Left ventricle myocardium inferior (tissue), 1 donor: ENCODE measurements at places on chromosomes 7 and 10.

DNA sequence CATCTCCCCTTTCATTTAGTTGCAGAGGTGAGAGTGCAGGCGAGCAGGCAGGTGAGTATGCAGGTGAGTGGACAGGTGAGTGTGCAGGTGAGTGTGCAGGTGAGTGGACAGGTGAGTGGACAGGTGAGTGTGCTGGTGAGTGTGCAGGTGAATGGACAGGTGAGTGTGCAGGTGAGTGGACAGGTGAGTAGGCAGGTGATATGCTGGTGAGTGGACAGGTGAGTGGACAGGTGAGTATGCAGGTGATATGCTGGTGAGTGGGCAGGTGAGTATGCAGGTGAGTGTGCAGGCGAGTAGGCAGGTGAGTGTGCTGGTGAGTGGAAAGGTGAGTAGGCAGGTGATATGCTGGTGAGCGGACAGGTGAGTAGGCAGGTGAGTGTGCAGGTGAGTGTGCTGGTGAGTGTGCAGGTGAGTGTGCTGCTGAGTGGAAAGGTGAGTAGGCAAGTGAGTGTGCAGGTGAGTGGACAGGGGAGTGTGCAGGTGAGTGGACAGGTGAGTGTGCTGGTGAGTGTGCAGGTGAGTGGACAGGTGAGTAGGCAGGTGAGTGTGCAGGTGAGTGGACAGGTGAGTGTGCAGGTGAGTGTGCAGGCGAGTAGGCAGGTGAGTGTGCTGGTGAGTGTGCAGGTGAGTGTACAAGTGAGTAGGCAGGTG, 165.6 kb downstream of the ADARB2 start:
- no peaks in the 10 kb centered on the region for H3K36me3 ChIP-seq
- no peak overlapping the region for H3K27ac ChIP-seq
- no peaks in the 10 kb centered on the region for H3K4me1 ChIP-seq
- H3K4me3 ChIP-seq: no peak overlapping the region

GRCh38 chr10:133104068-133104962, 16.6 kb downstream of the ADGRA1 start:
- H3K27ac ChIP-seq: no peak overlapping the region
- H3K4me3 ChIP-seq: no peak overlapping the region
- H3K27me3 ChIP-seq: peaks cover 75% of the 10 kb centered on the region

DNA sequence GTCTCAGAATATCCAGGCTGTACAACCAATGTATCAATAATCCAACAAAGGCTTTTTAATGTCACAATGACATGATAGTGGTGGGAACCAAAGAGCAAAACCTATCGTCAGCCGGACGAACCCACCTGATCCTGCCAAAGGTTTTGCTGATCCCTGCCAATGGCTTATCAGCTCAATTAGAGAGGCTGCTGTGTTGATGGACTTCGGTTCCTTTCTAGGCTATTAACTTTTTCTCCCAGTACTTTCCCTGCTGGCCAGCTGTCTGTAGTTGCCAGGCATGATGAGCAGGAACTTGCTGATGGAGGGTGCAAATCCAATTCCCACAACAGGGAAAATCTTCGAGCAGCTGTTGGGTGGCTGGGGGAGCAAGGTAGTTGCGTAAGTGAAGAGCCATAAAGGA, 2.4 kb downstream of the LMOD2 start:
- peaks cover 40% of the 10 kb centered on the region for H3K4me1 ChIP-seq
- H3K36me3 ChIP-seq: peaks cover 14% of the 10 kb centered on the region
- H3K27me3 ChIP-seq: no peaks in the 10 kb centered on the region
- H3K27ac ChIP-seq: peak overlapping the region; percentile 93
- DNase-seq: no peak

DNA sequence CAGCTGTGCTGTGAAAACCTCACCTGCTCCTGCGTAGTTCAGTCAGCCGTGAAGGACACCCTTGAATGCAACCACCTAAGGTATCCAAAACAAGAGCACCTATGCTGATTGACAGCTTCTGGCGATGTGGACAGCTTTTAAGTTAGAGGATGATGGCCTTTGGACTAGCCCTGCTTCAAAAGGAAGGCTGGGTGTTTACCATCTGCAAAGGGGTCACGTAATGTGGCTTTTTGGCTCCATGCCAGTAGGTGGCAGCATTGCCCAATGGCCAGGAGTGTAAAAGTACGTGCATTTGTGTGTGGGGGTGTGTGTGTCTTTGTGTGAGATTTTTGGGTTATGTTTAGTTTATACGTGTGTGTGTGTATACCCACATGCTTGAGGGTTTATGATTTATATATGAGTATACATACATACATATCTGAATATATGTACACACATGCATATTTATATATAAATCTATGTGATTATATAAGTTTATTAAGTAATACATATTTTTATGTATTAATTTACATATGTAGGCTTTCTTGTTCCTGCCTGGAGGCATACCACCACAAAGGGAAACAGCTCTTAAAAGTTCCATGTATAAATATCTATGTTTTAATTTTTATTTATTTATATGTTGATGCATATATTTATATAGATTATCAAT, 236.3 kb upstream of the ANKRD30A start:
- H3K4me1 ChIP-seq: peaks cover 4% of the 10 kb centered on the region
- no peak overlapping the region for H3K27ac ChIP-seq
- H3K36me3 ChIP-seq: no peaks in the 10 kb centered on the region

- H3K27me3 ChIP-seq: peaks cover 36% of the 10 kb centered on the region
- no peak overlapping the region for H3K4me3 ChIP-seq
- no peaks in the 10 kb centered on the region for H3K36me3 ChIP-seq
- no peak overlapping the region for H3K27ac ChIP-seq
These were observed 41.2 kb upstream of the UBE3C start for GRCh38 chr7:157097569-157097968.

DNA sequence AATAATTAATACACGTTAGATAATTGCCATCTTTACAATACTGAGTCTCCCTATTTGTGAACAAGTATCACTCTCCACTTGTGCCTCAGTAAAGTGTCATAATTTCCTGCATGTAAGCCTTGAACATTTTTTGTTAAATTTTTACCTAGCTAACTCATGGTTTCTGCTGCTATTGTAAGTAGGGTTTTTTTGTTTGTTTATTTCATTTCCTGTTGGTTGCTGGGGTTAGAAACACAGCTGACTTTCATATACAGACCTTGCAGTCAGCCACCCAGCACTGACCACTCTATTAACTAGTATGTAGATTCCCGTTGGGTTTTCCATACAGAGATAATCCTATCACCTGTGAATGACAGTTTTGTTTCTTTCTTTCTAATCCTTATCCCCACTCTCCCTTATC, 133.3 kb downstream of the MPP7 start:
- DNase-seq: no peak
- H3K36me3 ChIP-seq: no peaks in the 10 kb centered on the region
- H3K4me1 ChIP-seq: peaks cover 13% of the 10 kb centered on the region

GRCh38 chr7:95322854-95323253, 1.5 kb downstream of the PON1 start:
- H3K4me1 ChIP-seq: no peaks in the 10 kb centered on the region
- no peaks in the 10 kb centered on the region for H3K36me3 ChIP-seq
- DNase-seq: no peak
- H3K27ac ChIP-seq: no peak overlapping the region
- peaks cover 41% of the 10 kb centered on the region for H3K27me3 ChIP-seq

DNA sequence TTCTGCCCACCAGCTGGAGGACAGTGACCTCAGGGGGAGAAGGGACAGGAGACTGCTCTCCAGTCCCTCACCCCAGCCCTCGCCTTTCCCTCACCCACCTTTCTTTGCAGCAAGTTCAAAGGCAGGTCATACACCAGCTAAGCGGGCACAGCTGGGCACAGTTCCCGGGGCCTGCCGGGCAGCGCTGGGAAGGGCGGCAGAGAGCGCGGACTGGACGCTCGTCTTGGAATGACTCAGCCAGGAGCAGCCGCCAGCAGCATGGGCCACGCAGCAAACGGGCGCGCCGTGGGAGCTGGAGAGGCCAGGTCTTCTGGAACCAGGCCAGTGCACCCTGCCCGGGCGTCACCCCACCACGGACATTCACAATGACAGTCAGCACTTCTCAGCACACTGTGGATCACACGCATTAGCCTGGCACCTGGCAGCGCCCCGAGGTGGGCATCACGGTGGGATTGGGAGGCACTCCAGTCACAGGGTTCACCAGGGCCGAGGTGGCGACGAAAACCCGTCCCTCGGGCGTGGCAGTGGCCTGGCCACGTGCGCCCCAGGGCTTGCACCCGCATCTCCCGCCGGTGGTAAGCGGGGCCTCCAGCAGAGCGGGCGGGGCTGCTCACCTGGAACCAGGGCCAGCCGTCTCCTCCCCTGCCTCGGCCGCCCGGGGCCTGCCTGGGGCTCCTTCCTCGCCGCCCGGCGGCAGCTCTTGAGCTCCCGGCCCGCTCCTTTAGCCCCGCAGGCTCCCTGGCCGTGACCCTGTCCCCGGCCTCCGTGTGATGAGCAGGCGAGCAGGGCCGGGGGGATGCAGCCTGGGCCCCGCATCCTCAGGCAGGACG, 29.0 kb upstream of the WDFY4 start:
- DNase-seq: peak; percentile 76
- H3K27ac ChIP-seq: peak overlapping the region; percentile 80
- peaks cover 16% of the 10 kb centered on the region for H3K4me1 ChIP-seq
- H3K36me3 ChIP-seq: no peaks in the 10 kb centered on the region
- H3K4me3 ChIP-seq: peak overlapping the region; percentile 81

- no peaks in the 10 kb centered on the region for H3K36me3 ChIP-seq
- no peak overlapping the region for H3K4me3 ChIP-seq
- H3K4me1 ChIP-seq: no peaks in the 10 kb centered on the region
- peaks cover 14% of the 10 kb centered on the region for H3K27me3 ChIP-seq
- H3K27ac ChIP-seq: no peak overlapping the region
These were observed 8.8 kb upstream of the ABI1 start for GRCh38 chr10:26869528-26869927.

DNA sequence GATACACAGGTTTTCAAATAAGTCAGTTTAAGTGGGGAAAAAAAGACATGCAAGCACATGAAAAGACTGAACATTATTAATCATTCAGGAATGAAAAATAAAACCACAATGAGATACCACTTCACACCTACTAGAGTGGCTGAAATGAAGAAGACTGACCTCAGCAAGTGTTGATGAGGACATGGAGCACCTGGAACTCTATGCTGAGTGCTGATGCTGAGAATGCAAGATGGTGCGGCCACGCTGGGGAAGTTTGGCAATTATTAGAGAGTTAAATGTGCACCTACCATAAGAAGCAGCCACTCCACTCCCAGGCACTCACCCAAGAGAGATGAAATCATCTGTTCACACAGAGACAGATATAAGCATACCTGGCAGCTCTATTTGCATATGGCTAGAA, 32.9 kb upstream of the ELFN1 start:
- peaks cover 3% of the 10 kb centered on the region for H3K36me3 ChIP-seq
- DNase-seq: no peak
- peaks cover 52% of the 10 kb centered on the region for H3K27me3 ChIP-seq
- no peak overlapping the region for H3K27ac ChIP-seq
- H3K4me1 ChIP-seq: no peaks in the 10 kb centered on the region

- peaks cover 7% of the 10 kb centered on the region for H3K27me3 ChIP-seq
- no peaks in the 10 kb centered on the region for H3K4me1 ChIP-seq
- no peak for DNase-seq
- H3K27ac ChIP-seq: no peak overlapping the region
- H3K36me3 ChIP-seq: no peaks in the 10 kb centered on the region
- H3K4me3 ChIP-seq: no peak overlapping the region
These were observed 194.3 kb downstream of the GRID1 start for GRCh38 chr10:86172301-86172700.

- H3K27me3 ChIP-seq: peaks cover 74% of the 10 kb centered on the region
- no peak overlapping the region for H3K27ac ChIP-seq
- no peaks in the 10 kb centered on the region for H3K36me3 ChIP-seq
- no peak overlapping the region for H3K4me3 ChIP-seq
These were observed 137.3 kb downstream of the TCERG1L start for GRCh38 chr10:131174211-131174565.

GRCh38 chr7:133575726-133576440, 323.0 kb downstream of the EXOC4 start:
- H3K36me3 ChIP-seq: no peaks in the 10 kb centered on the region
- DNase-seq: no peak
- no peak overlapping the region for H3K27ac ChIP-seq
- H3K4me1 ChIP-seq: no peaks in the 10 kb centered on the region

DNA sequence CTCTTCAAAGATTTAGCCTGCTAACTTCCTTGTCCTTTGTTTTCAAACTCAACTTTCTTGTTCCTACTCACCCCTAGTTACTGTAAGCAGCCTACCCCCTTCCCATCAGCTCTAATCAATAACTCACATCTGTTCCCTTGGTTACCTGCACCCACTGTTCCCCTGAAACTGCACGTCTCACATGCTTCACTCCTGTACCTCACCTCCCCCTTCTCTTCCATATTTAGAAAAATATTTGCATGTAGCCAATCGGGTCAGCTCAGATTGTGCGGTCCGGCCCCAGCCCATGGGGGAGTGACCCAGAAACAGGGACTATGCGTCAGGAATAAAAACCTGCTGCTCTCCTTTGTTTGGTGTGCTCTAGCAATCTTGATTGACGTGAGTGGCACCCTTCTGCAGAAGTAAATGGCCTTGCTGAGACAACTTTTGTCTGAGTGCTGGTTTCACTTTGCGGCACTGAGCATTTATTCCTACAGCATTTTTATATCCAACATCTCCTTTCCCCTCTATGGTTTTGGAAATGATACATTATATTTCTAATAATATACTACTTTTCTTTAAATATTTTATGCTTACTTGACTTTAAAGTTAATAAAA, 21.1 kb upstream of the FAM221A start:
- no peak overlapping the region for H3K27ac ChIP-seq
- no peaks in the 10 kb centered on the region for H3K4me1 ChIP-seq
- DNase-seq: no peak
- H3K36me3 ChIP-seq: no peaks in the 10 kb centered on the region
- no peak overlapping the region for H3K4me3 ChIP-seq

DNA sequence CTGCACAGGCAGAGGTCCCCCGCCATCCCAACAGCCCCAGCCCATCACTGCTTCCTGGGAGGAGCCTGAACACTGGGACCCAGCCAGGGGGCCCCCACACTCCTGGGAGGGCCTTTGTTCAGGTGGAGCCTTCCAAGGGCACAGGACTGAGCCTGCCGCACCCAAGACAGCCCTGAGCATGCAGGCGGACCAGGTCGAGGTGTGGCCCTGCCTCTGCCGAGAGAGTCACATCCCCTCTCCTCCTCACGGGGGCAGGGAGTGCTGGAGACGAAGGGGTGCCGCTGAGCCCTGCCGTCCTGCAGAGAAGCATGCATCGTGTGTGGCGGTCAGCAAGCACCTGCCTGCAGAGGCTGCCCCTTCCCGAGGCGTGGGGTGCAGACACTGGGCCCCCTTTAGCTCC, 7.3 kb upstream of the MAFK start:
- H3K27me3 ChIP-seq: peaks cover 6% of the 10 kb centered on the region
- H3K36me3 ChIP-seq: no peaks in the 10 kb centered on the region
- DNase-seq: no peak
- no peaks in the 10 kb centered on the region for H3K4me1 ChIP-seq
- H3K27ac ChIP-seq: no peak overlapping the region
- H3K4me3 ChIP-seq: no peak overlapping the region

- no peak for DNase-seq
- peaks cover 22% of the 10 kb centered on the region for H3K4me1 ChIP-seq
- H3K27me3 ChIP-seq: no peaks in the 10 kb centered on the region
- H3K4me3 ChIP-seq: peak overlapping the region; percentile 64
These were observed 1.5 kb upstream of the SEMA3A start for GRCh38 chr7:84196084-84196503.

- H3K4me1 ChIP-seq: no peaks in the 10 kb centered on the region
- no peak for DNase-seq
- H3K36me3 ChIP-seq: no peaks in the 10 kb centered on the region
- H3K27ac ChIP-seq: no peak overlapping the region
These were observed 312.9 kb downstream of the TCERG1L start for GRCh38 chr10:130998642-130999041.
